ENCODE measurements at places on chromosomes 2 and 18.

DNA sequence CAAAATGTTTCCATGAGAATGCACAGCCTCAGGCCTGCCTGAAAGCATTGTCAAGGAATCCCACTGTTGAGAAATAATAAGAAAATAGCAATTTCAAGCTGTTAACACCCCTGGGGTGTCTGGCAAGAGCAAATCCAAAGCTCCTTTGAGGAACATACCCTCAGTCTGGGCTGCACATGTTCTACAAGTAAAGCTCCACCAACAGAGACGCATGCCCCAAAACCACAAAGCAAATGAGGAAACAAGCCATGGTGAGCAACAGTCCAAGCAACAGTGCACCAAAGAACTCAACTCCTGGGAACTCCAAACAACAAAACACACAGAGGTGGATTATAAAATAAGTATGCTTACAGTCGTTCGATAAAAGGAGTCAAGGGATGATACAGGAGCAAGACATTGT, 40.3 kb downstream of the CYP27C1 start:
- no peak for DNase-seq

DNA sequence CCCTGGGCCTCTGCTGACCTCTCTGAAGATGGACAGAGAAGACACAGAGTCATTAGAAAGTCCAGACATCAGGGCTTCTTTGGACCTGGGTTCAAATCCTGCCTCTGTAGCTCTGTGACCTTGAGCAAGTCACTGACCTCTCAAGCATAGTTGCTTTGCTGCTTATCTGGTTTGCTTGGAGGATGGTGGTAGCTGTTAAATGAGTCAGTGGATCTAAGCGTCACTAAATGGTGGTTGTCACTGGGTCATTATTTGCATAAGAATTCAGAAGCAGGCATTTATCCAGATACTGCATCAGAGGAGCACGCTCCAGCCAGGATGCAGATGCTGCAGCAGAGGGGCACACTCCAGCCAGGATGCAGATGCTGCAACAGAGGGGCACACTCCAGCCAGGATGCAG, 229.2 kb downstream of the GLI2 start:
- no peak for DNase-seq

GRCh38 chr2:156319811-156320485, 12.6 kb downstream of the NR4A2 start:
- DNase-seq, result no peak

GRCh38 chr18:51371929-51372328, 174.4 kb upstream of the MEX3C start:
- DNase-seq, result no peak

GRCh38 chr2:37730037-37730818, 58.8 kb upstream of the CDC42EP3 start:
- DNase-seq, result no peak

DNA sequence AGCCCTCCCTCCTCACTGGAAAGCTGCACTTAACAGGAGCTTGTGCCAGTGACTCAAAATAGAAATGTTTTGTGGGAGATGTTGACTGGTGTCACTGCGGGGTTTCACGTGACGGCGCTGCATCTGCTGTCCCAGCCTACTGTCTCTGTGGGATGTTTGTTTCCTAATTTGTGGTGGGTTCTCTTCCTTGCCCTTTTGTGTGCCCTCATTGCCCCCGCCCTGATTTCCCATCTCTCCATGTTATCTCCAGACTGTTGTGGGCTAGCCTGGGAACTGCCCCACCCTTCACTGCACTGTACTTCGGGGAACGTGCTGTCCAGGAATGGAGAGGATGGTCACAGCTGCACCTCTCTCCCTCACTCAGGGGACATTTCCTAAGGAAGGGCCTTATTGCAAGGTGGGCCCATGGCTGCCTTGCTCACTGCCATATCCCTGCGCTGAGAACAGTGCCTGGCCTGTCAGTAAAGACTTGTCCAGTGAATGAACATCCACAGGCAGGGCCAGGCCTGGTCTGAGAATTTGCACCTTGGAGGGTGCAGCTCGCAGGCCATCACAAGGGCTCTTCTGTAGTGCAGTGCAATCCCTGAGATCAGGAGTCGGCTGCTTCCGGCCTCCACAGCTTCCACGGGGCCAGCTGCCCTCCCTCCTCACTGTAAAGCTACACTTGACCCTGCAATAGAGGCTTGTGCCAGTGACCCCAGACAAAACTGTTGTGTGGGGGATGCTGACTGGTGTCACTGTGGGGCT, 18.1 kb downstream of the ZAP70 start:
- DNase-seq, result no peak

GRCh38 chr2:67485431-67485830, 88.3 kb downstream of the ETAA1 start:
- no peak for DNase-seq

DNA sequence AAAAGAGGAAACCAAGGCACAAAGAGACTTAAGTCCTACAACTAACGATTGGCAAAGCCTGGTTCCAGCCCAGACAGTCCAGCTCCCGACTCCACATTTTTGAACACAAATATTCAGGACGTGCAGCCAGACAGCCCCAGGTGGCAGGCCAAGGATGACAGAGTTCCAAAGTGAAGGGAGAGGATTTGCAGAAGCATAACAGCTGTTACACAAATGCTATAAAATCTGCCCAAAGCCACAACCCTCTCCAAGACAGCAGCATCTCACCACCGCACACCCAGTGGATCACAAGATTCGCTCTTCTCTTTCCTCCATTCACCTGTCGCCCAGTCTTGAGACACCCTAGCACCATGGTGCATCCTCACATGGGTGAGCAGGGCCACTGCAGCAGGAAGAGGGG, 227.1 kb upstream of the ID2 start:
- DNase-seq, result no peak

DNA sequence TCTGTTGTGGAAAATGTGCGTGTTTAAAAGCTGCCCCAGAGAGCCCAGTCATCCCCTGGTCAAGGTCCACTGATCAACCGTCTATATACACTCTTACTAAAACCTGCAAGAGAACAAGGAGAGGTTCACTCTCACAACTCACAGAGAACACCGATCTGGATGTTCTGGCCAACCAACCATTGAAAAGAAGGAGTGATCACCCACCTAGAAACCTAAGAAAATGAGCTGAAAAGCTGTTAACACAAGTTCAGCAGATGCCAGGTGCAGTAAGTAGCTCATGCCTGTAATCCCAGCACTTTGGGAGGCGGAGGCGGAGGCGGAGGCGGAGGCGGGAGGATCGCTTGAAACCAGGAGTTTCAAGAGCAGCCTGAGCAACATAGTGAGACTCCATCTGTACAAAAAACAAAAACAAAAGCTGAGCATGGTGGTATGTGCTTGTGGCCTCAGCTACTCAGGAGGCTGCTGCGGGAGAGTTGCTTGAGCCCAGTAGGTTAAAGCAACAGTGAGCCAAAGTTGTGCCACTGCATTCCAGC, 14.5 kb downstream of the ATG16L1 start:
- no peak for DNase-seq

DNA sequence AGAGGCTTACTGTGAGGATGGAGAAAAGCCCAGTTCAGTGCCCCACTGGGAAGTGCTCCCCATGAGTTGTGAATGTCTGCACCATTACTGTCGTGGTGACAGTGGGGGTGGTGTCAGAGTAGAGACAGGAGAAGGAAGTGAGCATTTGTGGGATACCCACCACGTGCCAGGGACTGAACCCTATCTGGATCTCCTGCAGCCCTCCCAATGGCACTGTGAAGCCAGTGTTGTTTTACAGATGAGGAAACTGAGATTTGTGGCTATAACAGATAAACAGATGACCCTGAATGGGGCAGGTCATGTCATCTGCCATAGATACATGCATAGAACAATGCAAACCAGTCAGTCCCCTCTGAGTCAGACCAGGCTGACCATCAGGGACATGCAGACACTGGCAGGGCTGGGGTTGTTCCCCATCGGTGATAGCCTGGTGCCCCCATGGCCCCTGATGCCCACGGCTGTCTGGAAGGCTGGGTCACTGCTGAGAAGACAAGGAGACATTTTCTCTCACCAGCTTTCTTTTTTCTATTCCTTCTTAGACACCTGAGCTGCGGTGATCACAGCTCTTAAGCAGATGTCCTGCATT, 60.8 kb downstream of the EMILIN2 start:
- no peak for DNase-seq

DNA sequence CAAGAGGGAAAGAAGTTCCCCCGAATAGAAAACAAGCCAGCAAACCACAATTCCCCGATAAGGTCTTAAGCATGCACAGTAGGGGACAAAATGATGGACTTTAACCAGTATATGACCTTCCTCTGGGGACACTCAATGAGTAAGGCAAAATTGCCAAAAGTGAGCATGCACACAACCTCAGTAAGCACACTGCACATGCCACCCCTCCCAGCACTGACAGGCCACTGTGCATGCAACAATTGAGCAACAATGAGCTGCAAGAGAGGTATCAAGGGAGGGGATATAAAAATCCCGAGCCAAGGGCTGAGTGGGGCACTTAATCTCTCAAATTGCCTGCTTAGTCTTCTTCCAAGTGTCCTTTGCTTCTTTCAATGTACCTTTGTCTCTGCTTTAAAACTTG, 935.8 kb upstream of the SLC39A10 start:
- DNase-seq, result no peak

DNA sequence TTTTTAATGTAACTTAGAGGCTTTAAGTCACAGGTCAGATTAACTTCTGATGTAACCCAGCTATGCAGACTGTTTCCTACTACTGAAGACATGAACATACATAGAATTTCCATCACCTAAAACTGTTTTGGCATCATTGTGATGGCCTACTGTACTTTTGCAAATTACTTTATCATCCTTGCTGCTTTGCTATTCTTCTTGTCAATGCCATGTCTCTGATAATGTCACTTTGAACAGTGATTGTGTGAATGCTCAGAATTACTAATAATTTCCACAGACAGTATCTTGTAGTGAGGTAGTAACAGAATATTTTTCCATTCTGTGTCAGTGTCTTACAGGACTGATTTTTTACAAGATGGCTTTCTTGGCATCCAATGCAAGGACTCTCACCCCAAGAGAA, 663.5 kb downstream of the DPP10 start:
- DNase-seq, result no peak

GRCh38 chr2:141856215-141856919, 274.4 kb downstream of the LRP1B start:
- no peak for DNase-seq

DNA sequence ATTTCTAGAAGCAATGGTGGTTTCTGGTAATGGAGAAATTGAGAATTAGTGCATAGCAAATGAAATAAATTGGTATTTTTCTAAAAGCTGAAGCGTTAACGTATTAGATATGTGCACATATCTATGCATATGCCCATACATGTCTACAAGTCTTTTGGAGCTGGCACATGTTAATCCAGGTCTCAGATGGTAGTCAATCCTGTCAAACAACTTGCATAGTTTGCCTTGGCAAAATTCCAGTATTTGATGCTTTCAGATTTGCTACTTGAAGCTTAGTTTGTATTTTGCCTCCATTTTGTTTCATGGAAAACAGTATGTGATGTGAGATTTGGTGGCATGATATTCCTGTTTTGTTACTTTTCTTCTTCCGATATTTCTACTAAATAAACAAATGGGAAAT, 304.6 kb downstream of the PARD3B start:
- DNase-seq, result no peak

GRCh38 chr18:49251451-49251850, 209.0 kb downstream of the DYM start:
- no peak for DNase-seq

- no peak for DNase-seq
Observed at GRCh38 chr2:158194229-158194628, 92.6 kb downstream of the UPP2 start.

DNA sequence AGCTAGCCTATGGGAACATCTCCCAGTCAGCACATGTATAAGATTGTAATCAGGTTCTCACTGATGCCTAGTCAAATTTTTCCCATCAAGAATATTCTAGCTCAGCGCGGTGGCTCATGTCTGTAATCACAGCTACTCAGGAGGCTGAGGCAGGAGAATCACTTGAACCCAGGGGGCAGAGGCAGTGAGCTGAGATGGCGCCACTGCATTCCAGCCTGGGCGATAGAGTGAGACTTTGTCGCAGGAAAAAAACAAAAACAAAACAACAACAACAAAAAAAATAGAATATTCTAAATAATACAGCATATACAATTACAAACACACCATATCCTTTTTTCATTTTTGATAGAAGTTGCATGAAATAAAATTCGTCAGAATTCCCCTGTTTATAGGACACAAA, 67.5 kb upstream of the MYCN start:
- no peak for DNase-seq

DNA sequence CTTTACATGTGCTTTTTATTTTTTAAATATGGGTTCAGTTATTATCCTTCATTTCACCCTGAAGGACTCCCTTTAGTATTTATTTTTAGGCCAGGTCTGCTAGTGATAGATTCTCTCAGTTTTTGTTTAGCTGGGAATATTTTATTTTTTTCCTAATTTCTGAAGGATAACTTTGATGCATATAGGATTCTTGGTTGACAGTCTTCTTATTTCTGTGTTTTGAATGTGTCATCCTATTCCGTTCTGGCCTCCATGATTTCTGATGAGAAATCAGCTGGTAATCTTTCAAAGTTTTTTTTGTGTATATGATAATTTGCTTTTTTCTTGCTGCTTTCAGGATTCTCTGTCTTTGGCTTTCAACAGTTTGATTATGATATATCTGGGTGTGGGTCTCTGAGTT, 35.4 kb downstream of the TMEM178A start:
- DNase-seq, result no peak

DNA sequence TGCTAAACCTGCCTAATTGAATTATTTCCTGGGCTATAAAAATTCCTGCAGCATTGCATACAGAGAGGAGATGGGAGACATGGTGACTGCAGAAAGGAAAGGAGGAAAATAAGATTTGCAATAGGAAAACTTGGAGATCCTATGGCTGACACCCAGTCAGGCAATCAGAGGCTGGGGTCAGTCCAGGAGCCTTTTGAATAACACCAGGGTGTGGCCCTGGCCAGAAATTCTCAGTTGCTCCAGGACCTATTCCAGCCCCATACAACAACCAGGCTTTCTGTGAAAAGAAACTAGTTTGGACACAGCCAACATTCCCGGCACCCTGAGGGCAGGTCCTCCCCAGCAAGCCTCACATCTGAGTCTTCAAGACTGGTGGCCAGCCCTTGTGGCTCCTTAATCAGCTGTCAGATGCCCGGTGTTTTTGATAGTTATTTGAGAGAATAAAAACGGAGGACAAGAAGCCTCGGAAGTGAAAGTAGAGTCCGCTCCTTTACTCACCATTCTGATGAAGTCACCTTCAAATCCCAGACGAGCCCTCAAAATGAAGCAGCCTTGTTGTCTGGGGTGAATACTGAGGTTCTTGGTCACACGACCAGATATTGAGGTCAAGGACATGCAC, 31.1 kb upstream of the GMCL1 start:
- no peak for DNase-seq

DNA sequence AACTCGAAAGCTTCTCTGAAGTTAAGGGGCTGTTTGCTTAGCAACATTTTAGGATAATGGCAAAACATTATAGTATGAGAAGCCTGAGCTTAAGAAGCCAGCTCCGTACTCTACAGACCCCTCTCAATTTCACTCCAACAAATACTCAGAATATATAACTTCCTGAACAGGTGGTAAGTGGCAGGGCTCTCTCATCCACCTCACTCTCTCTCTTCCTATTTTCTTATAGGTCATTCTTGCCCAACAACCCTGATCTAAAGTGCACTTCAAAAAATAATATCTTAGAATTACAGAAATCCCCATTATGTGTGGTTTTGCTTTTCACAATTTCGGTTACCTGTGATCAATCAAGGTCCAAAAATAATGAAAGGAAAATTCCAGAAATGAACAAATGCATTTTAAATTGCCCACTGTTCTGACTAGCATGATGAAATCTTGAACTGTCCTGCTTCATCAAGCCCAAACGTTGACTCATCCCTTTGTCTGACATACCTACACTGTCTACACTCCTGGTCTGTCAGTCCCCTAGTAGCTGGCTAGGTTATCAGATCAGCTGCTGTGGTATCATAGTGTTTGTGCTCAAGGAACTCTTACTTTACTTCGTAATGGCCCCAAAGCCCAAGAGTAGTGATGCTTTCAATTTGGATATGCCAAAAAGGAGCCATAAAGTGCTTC, 122.8 kb upstream of the COL5A2 start:
- no peak for DNase-seq
